Stimulated activated CD8-positive, alpha-beta memory T cell treated with anti-CD3 and anti-CD28 coated beads, Interleukin-7, amount 100 ng/mL, for 1 hour (primary cell): ENCODE measurements at places on chromosomes 4 and X.

GRCh38 chr4:73668782-73669201 is 48.6 kb upstream of the RASSF6 start:
- DNase-seq: no peak

DNA sequence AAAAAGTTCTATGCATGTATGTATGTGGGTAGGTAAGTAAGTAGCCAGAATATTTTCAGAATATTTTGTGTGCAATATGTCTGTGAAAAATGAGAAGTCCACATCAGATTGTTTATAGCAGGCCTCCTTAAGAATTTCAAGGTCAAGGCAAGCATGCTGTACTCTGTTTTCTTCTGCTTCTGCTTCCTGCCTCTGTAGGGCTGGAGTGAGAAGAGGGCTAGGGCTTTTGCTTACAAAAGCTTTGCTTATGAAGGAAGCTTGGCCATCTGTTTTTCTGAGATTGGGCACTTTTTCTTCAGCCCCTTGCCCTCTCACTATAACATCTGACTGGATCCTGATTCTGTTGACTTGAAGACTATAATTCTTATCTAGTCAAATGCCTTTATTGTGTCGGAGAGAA is 150.4 kb downstream of the EMCN start:
- DNase-seq: no peak

- DNase-seq: no peak
These were observed 34.5 kb upstream of the NKRF start for GRCh38 chrX:119640731-119641170.

DNA sequence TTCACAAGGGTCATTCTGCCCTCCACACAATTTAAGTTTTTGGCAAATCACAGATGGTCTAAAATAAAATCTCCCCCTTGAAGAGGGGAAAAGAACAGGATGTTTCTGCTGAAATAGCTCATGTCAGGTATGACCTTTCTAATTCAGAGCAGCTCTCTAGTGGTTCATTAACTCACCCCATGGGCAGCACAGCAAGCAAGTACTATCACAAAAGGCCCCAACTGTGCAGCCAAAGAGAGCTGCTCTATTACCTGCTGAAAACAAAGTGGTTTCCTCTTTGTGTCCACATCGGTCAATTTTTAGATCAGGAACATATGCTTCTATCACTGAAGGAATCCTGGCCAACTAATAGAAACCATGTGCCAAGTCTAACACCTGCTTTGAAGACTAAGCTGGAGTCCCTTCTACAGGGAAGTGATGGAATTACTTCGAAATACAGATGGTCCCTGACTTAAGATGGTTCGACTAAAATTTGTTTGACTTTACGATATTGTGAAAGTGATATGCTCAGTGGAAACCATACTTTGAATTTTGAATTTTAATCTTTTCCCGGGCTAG is 164.3 kb downstream of the ENOX2 start:
- DNase-seq: no peak

DNA sequence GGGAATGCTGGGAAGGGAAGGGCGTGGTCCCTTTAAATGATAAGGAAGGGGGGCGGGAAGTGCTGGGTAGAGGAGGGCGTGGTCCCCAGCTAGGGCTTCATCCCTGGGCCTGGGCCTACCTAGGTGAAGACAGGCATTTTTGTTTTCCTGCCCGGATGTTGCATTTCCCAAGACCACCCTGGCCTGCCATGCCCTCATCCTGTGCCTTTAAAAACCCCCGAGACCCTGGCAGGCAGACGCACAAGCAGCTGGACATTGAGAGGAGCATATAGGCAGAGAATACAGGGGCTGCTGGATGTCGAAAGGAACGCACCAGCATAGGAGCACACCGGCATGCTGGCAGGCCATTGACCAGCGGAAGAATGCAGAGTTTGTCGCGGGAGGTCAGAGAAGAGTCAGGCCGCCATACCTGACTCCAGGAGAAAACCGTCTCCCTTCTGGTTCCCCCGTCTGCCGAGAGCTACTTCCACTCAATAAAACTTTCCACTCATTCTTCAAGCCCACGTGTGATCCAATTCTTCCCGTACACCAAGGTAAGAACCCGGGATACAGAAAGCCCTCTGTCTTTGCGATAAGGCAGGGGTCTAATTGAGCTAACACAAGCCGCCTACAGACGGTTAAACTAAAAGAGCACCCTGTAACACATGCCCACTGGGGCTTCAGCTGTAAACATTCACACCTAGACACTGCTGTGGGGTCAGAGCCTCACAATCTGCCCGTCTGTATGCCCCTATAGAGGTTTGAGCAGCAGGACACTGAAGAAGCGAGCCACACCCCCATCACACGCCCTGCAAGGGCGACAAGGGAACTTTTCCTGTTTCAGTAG is 2.9 kb upstream of the AGA start:
- no peak for DNase-seq

- no peak for DNase-seq
These were observed 1319.7 kb upstream of the TENM3 start for GRCh38 chr4:180923486-180923885.

DNA sequence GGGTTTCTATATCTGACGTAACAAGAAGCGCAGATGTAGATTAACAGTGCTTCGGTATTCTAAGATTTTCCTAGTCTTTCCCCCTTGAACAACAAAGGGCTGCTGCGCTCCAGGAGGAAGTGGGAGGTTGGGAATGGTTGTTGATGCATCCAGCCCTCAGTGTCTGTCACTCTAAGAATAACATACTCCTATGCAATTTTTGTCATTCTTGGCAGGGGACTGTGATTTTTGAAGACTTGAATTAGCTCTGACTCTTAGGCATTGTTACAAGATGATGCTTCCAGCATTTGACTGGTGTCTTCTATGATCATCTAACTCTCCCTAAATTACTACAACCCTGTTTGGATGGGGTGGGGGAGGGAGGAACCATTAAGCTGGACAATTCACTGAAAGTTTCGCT is 394.2 kb downstream of the ARHGAP24 start:
- no peak for DNase-seq

DNA sequence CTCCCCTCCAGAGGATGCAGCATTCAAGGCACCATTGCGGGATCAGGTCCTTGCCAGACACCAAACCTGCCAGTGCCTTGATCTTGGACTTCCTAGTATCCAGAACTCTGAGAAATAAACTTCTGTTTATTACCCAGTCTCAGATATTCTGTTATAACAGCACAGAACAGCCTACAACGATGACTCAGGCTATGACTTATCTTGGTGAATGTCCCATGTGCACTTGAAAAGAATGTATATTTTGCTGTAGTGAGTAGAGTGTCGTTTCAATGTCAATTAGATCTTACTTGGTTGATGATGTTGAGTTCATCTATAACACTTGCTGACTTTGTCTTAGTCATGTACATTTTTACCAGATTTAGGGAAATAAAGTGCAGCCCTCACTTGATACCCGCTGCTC is 34.5 kb upstream of the PGRMC1 start:
- no peak for DNase-seq
